ENCODE measurements at places on chromosomes 5 and 9. TPM values are rescaled to one million over a fixed set of nuclear protein-coding genes. Genes with fewer than 3 reads are reported as not detected.

Gene MLANA
- not detected for total RNA-seq

DNA sequence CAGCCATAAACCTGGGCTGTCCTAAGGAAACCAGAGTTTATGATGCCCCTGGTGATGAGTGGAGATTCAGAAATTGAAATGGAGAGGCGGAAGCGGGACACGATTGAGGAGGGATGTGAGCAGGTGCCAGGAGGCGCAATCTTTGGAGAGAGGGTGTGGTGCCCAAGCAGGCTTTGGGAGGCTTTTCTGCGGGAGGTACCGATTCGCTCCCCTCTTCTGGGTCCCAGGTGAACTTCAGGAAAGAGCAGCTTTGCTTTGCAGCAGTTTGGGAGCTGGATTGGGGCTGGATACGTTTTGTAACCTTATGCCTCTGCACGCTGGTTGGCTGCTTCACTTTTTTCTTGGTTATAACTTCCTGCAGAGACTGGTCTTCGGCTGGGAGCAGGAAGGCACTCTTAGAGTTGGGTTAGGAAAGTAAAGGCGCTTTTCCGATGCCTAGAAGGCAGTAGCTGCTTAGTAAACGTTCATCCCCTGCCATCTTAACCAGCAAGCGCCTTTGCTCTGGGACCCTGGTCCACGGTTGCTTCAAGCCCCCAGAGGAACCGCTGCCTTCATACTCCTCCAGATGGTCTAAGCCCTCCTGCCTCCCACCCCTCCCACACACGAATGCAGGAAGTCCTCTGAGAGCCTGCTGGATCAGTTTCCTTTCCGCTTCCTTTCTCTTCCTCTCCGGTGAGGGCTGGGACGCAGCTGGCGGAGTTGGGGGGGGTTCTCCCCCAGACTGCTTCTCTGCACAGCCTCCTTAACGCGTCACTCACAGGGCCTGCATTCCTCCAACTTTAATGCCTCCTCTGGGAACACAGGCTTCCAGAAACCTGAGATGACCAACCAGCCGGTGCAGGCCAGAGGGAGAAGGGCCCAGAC is 15.2 kb upstream of the NEK6 start:
- peak overlapping the region; percentile 32 for H3K4me3 ChIP-seq
- no peak for DNase-seq
- H3K4me1 ChIP-seq: peaks cover 19% of the 10 kb centered on the region
- H3K36me3 ChIP-seq: no peaks in the 10 kb centered on the region
- peak overlapping the region; percentile 41 for H3K27ac ChIP-seq

- no peak for DNase-seq
- peaks cover 17% of the 10 kb centered on the region for H3K4me1 ChIP-seq
- no peak overlapping the region for H3K4me3 ChIP-seq
- H3K36me3 ChIP-seq: no peaks in the 10 kb centered on the region
- no peak overlapping the region for H3K27ac ChIP-seq
Observed at GRCh38 chr5:111676926-111677415, 80.0 kb downstream of the NREP start.

GRCh38 chr9:120768886-120769285 is 24.3 kb downstream of the FBXW2 start:
- DNase-seq: no peak
- no peak overlapping the region for H3K4me3 ChIP-seq
- no peak overlapping the region for H3K27ac ChIP-seq
- H3K36me3 ChIP-seq: peaks cover 100% of the 10 kb centered on the region
- H3K27me3 ChIP-seq: no peaks in the 10 kb centered on the region

GRCh38 chr5:537098-537497 is 12.8 kb upstream of the SLC9A3 start:
- peaks cover 88% of the 10 kb centered on the region for H3K27me3 ChIP-seq
- no peaks in the 10 kb centered on the region for H3K36me3 ChIP-seq
- H3K27ac ChIP-seq: no peak overlapping the region
- DNase-seq: peak; percentile 39

DNA sequence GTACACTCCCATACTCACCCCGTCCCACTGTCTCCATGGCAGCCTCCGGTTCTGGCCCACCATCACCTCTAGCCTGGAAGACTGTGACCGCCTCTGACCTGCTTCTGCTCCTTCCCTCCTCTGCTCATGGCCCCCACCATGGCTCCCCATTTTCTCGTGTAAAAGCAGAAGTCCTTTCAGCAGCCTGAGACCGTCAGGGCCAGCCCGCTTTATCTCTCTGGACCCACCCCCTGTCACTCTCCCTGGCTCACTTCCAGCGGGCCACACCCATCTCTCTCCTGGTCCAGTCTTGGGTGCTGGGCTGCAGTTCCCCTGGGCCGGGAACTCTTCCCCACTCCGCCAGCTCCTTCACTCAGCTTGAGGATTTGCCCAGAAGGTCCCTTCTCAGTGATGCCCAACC is 96.0 kb upstream of the RUFY1 start:
- H3K4me3 ChIP-seq: no peak overlapping the region
- no peaks in the 10 kb centered on the region for H3K27me3 ChIP-seq
- H3K27ac ChIP-seq: no peak overlapping the region
- DNase-seq: no peak
- no peaks in the 10 kb centered on the region for H3K4me1 ChIP-seq

DNA sequence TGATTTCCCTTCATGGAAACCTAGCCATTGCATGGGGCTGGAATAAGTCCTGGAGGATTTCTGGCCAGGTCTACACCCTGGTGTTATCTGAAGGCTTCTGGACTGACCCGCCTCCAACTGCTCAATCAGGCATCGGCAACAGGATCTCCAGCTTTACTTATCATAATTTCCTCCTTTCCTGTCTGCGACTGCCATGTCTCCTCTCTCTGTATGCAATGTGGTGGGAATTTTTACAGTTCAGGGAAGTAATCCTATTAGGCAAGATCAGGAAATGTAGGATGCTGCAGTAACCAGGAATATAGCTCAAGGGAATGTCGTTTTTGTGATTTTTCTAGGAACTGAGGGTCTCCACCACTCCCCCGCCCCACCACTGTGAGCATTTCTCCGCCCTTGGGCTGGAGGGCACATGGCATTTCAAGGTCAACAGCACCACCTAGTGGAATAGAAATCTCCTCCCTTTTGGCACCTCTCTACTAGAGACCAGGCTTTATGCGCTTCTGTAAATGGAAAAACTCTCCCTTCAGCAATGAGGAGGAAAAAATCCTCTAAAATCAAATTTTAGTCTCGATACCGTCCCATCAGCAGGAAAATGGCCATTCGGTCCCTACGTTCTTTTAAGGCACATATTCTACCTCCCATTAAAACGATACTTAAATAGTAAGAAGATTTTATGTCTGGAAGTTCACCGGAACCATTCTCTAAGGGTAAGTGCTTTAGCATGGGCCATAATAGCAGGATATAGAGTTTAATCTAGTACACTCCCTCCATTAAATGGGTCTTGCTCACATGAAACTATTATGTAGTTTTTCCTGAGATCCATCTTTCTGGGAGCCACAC is 93.0 kb downstream of the YTHDC2 start:
- no peaks in the 10 kb centered on the region for H3K36me3 ChIP-seq
- peaks cover 8% of the 10 kb centered on the region for H3K27me3 ChIP-seq
- H3K4me1 ChIP-seq: peaks cover 4% of the 10 kb centered on the region
- no peak for DNase-seq

DNA sequence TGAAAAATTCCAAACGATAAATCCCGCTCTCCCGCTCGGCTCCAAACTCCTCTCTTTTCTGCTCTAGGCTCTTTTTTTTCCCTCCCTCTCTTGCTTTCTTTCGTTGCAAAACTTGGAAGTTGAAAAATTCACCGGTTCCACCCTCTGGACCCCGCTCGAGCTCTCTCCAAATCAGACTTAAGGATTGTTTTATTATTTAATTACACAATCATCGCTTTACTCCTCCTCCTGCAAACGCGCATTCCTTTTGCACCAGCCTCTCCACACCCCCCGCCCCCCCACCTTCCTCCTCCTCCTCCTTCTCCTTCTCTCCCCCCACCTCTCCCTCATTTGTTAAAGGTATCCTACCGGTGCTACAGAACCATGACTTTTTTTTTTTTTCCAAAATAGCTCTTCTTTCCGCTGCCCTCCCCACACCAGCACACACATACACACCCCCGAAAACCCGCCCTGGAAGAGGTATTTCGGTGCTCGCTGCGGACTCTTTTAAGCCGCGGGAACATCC is 535 bp upstream of the NFIB start:
- H3K36me3 ChIP-seq: no peaks in the 10 kb centered on the region
- DNase-seq: peak; percentile 77
- H3K27ac ChIP-seq: peak overlapping the region; percentile 93
- peaks cover 33% of the 10 kb centered on the region for H3K4me1 ChIP-seq
- H3K4me3 ChIP-seq: peak overlapping the region; percentile 71
- no peaks in the 10 kb centered on the region for H3K27me3 ChIP-seq

DNA sequence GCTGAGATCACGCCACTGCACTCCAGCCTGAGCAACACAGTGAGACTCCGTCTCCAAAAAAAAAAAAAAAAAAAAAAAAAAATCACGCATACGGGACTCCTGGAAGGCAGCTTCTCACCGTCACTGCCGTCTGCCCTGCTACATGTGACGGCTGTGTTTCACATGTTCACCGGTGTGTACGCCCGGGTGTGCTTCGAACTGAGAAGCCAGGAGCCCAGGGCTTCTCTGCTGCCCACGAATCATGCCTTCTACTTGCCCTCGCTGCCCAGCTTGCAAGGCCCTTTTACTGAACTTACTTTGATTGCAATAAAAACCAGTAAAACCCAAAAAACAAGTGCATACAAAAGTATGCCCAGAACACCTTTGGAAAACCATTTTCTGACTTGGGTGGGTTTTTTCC is 5.8 kb upstream of the NKD2 start:
- no peak overlapping the region for H3K27ac ChIP-seq
- peak; percentile 17 for DNase-seq
- H3K4me3 ChIP-seq: no peak overlapping the region

DNA sequence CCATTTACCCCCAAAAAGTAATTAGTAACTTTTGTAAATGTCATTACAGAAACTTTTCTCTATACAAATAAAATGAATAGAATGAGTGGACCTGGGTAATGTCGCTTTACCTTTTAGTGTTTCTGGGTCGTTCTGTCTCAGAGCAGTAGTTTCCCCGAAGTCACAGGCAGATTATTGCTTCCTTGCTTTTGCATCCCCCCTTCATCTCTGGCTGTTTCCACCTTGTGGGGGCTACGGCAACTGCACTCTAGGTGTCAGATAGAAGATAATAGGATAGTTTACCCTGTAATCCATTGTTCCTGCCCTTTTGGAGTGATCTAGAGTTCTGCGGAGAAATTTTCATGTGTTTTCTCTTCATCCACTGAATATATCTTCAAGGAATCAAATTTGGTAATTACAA is 68.7 kb downstream of the PRR16 start:
- DNase-seq: no peak
- no peaks in the 10 kb centered on the region for H3K4me1 ChIP-seq
- no peak overlapping the region for H3K4me3 ChIP-seq
- no peaks in the 10 kb centered on the region for H3K36me3 ChIP-seq
- H3K27ac ChIP-seq: no peak overlapping the region
- no peaks in the 10 kb centered on the region for H3K27me3 ChIP-seq

Gene C7
- 237 TPM for total RNA-seq

Gene TMEM174
- total RNA-seq: not detected

Gene PCDHGA6
- 3.2 TPM for total RNA-seq

DNA sequence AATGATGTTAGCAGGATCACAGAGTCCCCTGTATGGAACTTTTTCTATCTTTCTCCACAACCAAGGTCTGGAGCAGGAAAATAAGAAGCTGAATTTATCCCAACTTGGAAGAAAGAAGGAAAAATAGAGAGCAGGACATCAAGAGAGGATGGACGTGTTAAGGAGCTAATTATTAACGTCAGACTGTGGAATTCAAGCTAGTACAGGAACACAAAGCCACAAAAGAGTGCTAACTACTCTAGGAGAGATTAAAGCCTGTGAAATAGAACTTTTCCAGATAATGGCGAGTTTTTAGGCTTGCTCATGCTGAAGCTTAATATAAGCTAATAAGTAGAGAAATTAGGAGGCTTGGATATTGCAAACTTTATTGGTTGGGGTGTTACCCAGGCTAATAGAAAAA is 632 bp upstream of the SPINK13 start:
- H3K4me3 ChIP-seq: no peak overlapping the region
- no peak overlapping the region for H3K27ac ChIP-seq
- no peak for DNase-seq
- H3K27me3 ChIP-seq: no peaks in the 10 kb centered on the region

- no peak for DNase-seq
- H3K36me3 ChIP-seq: no peaks in the 10 kb centered on the region
- no peaks in the 10 kb centered on the region for H3K27me3 ChIP-seq
- no peaks in the 10 kb centered on the region for H3K4me1 ChIP-seq
Observed at GRCh38 chr9:115988701-115989100, 164.9 kb upstream of the PAPPA start.

DNA sequence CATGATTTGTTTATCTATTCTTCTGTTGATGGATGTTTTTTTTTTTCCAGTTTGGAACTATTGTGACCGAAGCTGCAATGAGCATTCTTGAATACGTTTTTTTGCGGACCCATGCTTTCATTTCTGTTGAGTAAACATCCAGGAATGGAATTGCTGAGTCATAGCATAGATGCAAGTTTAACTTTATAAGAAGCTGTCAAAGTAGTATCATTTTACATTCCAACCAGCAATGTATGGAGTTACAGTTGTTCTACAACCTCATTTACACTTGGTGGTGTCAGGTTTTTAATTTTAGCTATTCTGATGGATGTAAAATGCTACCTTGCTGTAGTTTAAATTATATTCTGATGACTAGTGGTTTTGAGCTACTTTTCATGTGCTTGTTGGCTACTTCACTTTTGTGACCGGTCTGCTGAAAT is 49.0 kb downstream of the NPR3 start:
- no peaks in the 10 kb centered on the region for H3K4me1 ChIP-seq
- no peaks in the 10 kb centered on the region for H3K27me3 ChIP-seq
- H3K36me3 ChIP-seq: no peaks in the 10 kb centered on the region

- no peaks in the 10 kb centered on the region for H3K4me1 ChIP-seq
- no peak overlapping the region for H3K4me3 ChIP-seq
- no peak overlapping the region for H3K27ac ChIP-seq
- DNase-seq: no peak
Observed at GRCh38 chr5:10090074-10090473, 159.6 kb downstream of the ATPSCKMT start.

DNA sequence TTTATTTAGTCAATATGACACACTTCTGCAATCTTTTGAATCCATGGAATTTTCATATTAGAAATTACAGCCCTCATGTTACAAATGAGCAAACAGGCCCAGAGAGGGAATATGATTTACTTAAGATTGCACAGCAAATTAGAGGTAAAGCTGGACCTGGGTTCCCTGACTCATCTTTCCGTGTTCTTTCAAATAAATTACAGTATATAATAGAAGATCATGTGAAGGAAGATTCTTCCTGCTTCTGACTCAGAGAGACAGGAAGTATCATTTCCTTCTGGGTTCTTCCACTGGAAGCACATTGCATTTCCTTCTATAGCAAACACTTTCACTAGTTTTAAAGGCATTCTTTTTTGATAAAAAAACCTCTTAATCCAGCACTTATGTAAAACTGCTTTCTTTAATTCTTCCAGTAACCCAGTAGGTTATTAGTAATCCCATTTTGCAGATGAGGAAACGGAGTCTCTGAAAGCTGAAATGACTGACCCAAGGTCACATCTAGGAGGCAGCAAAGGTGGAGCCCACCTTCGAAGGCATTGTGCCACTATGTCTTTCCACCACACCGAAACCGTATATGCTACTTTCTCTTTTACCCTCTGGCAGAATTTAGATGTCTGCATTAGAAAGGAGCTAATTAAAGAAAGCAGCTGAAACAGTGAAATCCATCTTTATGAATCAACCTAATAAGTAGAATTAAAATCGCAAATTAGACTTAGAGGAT is 566.7 kb upstream of the KLF4 start:
- H3K27ac ChIP-seq: no peak overlapping the region
- H3K4me1 ChIP-seq: peaks cover 27% of the 10 kb centered on the region
- DNase-seq: no peak
- H3K4me3 ChIP-seq: no peak overlapping the region

Gene NUTM2F
- total RNA-seq: not detected

- no peak overlapping the region for H3K27ac ChIP-seq
- H3K4me3 ChIP-seq: no peak overlapping the region
- no peaks in the 10 kb centered on the region for H3K27me3 ChIP-seq
- no peaks in the 10 kb centered on the region for H3K36me3 ChIP-seq
- H3K4me1 ChIP-seq: peaks cover 58% of the 10 kb centered on the region
Observed at GRCh38 chr9:125634040-125634717, 72.8 kb downstream of the MAPKAP1 start.

Measured in lower lobe of right lung (tissue), 2 donors.